ENCODE measurements at places on chromosomes 5 and 9.

DNA sequence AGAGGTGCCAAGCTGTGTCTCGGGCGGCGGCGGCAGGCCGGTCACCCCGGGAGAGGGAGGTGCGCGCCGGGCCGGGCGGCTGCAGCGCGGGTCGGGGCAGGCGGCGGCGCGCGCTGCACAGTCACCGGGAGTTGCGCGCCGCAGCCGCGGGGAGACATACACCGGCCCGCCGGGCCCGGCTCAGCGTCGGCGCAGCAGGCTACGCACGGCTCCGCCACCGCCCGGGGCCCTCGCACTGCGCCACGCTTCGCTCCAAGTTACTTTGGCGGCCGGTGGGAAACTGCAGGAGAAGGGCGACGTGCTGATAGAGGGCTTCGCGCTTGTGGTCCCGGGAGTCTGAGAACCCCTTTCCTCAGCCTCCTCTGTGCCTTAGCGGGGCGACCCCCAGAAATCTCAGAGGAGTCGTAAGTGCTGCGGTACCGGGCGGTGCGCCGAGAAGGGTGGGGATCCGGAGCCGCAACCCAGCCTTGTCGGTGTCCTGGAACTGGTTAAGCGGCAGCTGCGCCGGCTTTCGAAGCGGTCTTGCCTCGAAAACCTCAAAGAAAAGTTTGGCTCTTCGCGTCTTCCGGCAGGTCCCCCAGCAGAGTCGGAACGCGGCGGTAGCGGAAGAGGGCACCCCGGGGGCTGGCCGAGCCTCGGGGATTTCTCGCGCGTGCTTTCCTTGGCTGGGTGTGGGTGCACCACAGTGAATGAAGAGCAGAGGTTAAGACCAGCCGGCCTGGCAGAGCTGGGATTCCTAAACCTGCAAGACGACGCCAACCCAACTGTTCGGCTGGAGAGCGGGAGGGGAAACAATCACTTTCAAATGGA is at the start of gene EFNA5:
Gene EFNA5 (minus strand): TSS at position 6 of the 810 bp plus-strand sequence.
- DNase-seq, result no peak

GRCh38 chr5:140311011-140311467 is 8.1 kb upstream of the PFDN1 start:
- DNase-seq, result no peak

GRCh38 chr5:52269859-52270258 is 517.9 kb upstream of the ITGA1 start:
- no peak for DNase-seq

DNA sequence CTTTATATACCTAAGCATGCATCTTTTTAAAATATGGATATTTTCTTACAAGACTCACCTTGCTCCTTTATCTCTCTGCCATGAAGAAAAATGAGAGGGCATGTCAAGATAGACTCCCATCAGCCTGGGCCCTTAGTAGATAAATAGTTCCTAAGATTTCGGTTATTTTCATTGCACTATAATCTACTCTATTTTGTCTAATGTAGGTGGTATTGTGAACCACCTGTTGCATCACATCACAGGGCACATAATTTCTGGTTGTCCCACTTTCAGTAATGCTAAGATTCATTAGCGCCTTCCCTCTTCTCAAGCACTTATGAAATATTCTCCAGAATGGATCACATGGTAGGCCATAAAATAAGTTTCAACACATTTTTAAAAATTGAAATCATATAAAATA is 202.5 kb upstream of the ADRA1B start:
- DNase-seq, result no peak

- no peak for DNase-seq
These were observed 262.8 kb downstream of the NR3C1 start for GRCh38 chr5:143140492-143141203.

DNA sequence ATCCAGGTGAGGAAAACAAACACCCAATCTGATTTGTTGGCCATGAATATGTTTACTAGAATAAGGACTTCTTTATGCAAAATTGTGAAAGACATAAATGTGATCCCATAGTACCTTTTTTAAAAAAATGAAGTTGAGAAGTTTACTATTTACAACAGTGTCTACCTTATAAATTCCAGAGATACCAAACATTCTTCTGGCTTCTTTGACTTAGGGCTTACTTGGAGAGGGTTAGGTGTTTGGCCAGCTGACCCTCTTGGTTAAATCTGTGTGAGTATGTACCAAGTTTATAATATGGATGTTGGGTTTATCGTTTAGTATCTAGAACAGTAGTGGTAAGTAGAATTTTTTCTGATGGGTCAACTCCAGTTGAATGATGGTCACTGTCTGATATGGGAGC is 212.3 kb downstream of the DOCK8 start:
- no peak for DNase-seq

GRCh38 chr5:147112899-147113298 is 121.9 kb upstream of the STK32A start:
- no peak for DNase-seq

- DNase-seq, result no peak
These were observed 8.5 kb downstream of the RGMB start for GRCh38 chr5:98781964-98782363.

GRCh38 chr5:138455232-138455930 is 9.9 kb upstream of the EGR1 start:
- DNase-seq, result no peak

GRCh38 chr5:122311961-122312590 is at the start of gene SNCAIP:
SNCAIP (plus strand) TSS chr5:122312237; CDS start chr5:122391135, 78,898 bp downstream.
- no peak for DNase-seq

DNA sequence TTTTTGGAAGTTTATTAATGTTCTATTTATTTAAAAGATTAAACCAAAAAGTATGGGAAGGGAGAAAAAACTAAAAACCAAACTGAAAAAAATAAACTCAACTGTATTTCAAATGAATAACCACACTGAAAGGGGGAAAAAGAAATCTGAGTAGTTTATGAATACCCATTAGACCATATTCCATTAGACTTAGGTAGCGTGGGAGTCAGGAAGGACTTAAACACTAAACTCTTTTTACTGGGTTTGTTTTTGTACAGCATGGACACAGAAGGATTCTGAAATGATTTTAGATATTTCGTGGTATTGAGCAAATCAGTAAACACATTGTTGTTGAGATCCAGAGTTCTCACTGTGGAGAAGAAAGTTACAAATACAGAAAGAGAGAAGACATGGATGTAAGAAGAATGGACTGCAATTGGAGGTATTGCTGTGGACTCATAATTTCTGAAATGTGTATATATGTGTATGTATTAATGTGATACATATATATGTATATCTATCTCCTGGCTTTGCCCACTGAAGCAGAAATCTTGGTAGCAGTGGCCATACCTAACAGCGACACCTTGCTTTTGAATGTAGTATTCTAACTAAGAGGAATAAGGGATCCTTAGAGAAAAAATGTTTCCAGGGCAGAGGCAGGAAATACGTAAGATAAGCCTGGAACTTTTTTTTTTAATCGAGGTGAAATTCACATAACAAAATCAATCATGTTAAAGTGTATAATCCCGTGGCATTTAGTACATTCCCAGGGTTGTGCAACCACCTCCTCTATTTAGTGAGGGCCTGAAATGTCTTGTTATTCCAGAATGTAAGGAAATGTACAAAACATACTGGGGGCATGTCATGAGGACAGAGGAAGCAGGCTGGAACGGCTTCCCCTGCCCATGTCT is 228.8 kb downstream of the SMARCA2 start:
- no peak for DNase-seq

GRCh38 chr5:24788829-24789514 is 144.2 kb upstream of the CDH10 start:
- no peak for DNase-seq

DNA sequence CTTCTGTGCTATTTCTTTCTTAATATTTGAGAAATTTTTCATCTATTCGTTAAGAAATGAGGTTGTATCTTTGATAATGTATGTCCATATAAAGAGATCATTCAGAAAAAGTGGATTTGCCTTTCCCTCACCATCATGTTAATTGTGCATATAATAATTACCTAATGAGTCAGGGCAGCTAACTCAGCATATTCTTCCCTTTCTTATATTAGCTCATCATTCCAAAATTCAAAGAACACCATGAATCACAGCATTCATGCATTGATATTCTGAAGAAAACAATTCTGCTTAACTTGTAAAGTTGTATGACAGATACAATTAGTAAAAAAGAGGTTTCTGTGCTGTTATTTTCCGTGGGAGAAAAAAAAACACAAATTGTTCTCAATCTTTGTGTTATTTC is 630.6 kb downstream of the TLE1 start:
- no peak for DNase-seq

DNA sequence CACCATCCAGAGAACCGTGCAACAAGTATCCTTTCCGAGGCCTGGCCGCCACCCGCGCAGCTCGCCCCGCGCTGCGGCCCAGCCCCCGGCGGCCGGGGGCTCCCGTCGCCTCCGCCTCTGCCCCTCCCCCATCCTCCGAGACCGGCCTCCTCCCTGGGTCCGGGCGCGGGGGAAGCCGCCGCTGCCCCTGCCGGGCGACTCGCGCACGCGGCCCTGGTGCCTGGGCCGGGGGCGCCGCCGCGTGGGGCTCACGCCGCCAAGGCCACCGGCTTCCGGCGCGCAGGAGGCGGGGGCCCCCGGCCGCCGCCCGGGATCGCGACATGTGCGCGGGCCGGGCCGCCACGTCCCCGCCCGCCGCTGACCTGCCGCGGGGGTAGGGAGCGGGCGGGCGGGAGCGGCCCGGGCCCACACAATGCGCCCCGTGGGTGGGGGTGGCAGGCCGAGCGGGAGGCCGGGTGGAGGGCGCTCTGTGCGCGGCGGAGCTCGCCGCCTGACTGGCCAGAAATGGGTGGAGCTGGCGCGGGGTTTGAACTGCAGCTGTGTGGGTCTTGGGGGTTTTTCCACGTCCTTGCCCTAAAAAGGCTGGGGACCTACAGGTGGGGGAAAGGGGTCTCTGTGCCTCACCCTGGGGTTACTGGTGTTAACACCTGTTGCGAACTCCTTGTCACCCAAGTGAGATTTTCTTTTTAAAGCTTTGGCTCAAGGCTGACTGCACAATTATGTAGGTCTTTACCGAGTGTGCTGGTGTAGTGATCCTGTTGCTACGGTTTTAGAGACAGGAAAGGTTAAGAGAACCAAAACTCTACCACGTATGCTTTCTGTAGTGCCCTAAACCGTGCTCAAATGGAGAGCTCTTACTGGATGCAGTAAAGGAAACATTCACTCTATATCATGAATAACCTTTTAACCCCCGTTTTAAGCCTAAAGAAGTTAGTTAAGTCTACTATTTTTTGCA is 32.3 kb downstream of the TNPO1 start:
- peak; percentile 56 for DNase-seq

DNA sequence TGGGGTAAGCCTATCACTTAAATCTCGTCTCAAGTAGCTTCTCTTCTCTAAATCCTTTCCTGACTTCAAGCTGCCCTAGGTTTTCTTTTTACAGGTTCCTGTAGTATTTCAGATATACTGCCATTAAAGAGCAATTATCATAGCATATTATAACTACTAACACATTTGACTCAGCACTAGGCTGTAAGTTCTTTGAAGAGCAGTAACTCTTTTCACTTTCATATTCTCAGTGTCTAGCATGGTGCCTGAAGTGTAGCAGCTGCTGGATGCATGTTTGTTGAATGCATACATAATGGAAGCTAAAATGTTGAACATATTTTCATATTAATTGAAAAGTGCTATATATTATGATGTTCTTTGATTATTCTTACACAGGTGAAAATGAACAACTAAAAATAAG is 22.5 kb downstream of the CCDC152 start:
- DNase-seq, result no peak

- peak; percentile 67 for DNase-seq
These were observed 21.7 kb upstream of the NSD1 start for GRCh38 chr5:177111720-177112394.

GRCh38 chr5:135245521-135246499 is 153.2 kb downstream of the MACROH2A1 start:
- no peak for DNase-seq

DNA sequence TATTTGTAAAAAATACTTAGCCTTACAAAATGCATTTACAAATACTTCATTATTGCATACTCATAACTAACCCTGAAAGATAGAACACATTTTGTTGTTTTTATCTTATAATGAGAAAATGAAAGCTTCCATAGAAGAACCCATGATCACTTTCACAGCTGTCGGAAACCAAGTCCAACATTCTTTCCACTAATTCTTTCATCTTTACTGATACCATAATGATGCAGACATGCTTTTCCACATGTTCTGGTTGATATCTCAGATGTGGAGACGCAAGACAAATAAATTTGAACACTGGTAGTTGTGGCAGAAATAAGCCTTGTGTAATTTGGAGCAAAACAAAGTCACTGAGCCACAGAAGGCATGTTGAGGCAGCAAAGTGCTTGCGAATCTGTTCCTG is 136.0 kb downstream of the FBXO4 start:
- no peak for DNase-seq

GRCh38 chr5:69335341-69335935 is 2.8 kb upstream of the CCDC125 start:
- DNase-seq, result no peak

DNA sequence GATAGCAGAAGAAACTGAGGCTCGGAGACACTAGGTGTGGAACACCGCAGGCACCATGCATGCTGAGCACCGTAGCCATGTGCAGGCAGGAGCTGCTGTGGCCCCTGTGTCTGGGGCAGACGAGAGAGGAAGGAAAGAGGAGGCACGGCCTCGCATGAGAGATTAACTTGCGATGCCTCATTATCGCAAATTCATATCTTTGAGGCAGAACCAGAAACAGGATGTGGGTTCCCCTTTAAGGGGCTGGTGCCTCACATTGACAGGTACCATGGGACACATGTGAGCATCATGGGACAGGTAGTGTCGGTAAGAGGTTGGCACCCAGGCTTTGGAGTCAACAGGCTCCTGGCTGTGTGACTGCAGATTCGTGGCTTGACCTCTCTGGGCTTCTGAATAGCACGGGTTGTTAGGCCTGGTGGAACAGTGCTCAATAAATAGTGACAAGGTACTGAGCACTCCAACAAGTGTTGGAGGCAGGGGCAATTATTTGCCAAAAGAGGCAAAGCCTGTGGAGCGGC is 40.8 kb downstream of the NAIF1 start:
- peak; percentile 69 for DNase-seq

DNA sequence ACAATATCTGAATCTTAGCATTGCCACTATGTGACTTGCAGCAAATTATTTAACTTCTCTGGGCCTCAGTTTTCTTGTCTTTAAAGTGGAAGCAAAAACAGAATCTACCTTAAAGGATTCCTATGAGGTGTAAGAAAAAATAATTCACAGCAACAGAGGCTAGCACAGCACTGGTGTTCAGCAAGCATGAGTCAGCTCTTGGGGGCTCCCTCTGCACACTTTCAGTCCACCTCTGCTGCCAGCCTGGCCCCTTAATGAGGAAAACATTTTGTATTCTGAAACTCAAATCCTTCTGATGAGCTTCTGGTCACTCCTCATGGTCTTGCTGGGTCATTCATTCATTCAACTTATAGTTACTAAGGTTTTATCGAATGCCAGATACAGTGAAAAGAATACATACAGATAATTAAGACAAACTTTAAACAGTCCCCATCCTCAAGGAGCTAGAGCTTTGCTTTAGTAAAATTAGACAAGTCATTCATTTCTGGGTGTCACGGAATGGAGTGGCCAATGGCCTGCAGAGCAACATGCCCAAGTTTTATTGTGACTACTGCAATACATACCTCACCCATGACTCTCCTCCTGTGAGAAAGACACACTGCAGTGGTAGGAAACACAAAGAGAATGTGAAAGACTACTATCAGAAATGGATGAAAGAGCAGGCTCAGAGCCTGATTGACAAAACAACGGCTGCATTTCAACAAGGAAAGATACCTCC is 26.8 kb upstream of the IQGAP2 start:
- DNase-seq, result no peak
